ENCODE measurements at places on chromosomes 7 and 10.
A peak's percentile ranks its signal among the peaks of the same experiment; 100 is the strongest.

DNA sequence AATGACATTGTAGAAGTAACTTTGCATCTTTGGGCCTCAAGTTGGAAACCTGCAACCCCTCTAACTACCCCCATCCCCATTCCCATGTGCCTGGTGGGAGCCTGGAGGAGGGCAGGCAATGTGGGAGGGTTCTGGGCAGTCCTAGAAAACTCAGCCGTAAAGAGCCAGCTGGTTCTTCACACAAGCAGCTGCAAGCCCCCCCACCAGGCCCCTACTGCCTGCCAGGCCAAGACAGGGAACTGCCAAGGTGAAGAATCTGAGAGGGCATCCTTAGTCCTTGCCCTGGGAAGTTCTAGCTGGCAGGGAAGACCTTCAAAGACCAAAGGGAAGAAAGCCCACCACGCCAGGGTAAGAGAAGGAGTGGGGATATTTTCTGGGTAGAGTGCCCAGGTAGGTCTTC, 12.2 kb upstream of the INMT start:
- no peak for DNase-seq

DNA sequence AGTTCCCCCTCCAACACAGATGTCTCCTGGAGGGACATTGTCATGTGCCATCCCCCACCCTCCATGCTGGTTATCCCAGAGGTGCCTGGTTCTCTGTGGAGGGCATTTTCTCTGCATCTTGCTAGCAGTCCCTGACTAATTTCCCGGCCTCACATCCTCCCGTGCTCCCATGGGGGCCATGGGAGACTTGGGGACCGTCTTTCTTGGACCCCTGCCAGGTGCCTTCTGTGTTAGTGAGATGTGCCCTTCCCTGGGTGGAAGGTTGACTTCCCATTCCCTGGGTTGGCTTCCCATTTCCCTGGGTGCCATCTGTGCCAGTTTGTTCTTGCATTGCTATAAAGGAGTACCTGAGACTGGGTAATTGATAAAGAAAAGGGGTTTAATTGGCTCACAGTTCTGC, 22.5 kb upstream of the GNA12 start:
- no peak for DNase-seq

GRCh38 chr7:158985583-158985982, 129.2 kb downstream of the DYNC2I1 start:
- DNase-seq = no peak

GRCh38 chr10:96756111-96756903, 36.0 kb upstream of the PIK3AP1 start:
- no peak for DNase-seq

- DNase-seq = no peak
Observed at GRCh38 chr10:112960151-112960681, 10.2 kb downstream of the TCF7L2 start.

DNA sequence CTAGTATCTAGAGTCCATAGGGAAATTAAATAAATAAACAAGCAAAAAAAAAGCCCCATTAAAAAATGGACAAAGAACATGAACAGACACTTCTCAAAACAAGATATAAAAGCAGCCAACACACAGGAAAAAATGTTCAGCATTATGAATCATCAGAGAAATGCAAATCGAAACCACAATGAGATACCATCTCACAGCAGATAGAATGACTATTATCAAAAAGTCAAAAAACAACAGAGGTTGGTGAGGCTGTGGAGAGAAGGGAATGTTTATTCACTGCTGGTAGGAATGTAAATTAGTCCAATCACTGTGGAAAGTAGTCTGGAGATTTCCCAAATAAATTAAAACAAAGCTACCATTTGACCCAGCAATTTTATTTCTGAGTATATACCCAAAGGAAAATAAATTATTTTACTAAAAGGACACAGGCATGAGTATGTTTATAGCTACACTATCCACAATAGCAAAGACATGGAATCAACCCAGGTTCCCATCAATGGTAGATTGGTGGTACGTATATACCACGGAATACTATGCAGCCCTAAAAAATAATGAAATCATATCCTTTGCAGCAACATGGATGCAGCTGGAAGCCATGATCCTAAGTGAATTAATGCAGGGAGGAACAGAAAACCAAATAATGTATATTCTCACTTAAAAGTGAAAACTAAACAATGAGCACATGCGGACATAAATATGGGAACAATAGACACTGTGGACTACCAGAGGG, 366.5 kb upstream of the SEMA3C start:
- DNase-seq = no peak

DNA sequence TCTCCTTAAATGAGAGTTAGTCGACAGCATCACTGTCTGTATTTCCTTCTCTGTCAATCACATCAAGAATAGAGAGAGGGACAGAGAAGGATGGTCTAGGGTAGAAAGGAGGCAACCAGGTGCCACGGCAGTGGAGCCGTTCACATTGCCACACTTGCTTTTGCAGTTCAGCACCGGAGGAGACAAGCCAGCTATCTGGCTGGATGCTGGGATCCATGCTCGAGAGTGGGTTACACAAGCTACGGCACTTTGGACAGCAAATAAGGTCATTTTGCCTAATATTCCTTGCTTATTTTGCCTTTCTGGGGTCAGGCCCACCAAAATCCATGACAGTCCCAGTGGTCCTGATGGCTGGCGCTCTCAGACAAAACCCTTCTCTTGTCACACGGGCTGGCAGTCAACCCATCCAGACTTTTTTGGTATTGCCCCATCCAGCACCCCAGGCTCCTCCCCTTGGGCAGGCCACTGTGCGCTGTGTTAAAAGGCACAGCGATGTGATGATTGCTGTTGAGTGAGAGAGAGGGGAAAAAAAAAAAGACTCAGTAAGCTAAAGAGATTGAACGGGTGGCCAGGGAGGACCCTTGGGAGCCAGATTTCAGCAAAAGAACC, 8.4 kb downstream of the CPA2 start:
- DNase-seq = no peak

DNA sequence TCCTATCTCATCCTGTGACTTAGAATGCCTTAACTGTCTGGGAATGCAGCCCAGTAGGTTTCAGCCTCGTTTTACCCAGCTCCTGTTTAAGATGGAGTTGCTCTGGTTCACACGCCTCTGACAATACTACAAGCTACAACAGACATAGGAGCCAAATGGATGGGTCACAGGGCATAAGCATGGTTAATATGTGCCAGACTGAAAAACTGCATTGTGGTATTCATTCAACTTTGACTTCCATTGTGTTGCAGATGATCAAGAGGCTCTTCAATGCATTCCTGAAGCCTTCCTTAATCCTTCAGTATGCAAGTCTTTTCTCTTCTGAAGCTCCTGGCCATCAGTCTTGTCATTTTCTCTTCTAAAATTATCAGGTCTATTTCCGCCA, 20.3 kb upstream of the RNF32 start:
- DNase-seq = no peak

DNA sequence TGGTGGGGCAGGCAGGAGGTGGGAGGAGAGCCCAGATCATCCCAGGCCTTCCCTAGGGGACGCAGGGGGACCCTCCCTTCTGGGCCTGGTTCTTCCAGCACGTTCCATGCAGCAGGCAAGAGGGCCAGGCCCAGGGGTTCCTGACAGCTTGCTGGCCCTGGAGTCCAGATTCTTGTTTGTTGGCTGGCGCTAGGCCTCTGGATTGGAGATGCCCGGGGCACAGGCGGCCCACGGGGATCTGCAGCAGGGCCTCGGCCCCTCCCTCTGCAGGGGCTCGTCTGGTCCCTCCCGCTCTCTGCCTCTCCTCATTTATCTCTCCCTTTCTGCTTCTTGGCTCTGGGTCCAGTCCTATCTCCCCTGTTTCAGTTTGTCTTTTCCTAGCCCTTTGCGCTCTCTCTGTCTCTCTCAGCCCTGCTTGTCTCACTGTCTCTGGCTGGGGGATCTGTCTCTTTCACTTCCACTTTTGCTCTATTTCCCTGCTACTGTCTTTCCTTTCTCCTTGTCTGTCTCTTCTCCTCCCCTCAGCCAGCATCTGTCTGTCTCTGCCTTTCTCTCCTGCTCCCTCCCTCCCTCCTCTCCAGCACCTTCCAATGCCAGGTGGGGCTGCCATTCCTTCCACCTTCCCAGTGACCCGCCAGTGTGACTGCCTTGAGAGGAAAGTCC, 1.1 kb upstream of the AQP1 start:
- DNase-seq = no peak

DNA sequence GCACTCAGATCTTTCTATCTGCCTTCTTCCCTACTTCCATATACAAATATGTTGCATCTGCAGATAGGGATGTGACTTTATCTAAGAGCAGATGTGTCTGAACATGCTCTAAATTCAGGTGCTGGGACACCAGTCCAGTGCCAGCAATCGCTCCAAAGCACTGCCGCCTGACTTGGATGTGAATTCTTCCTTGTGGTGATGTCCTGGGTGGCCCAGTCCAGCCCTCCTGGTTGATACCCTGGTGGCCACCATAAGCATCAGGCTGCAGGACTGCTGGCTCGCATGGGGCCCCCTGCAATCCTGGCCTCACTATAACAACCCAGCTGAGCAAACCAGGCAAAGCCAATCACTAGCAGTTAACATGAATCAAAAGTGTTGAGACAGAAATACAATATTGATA, 149.2 kb upstream of the PDE1C start:
- no peak for DNase-seq

DNA sequence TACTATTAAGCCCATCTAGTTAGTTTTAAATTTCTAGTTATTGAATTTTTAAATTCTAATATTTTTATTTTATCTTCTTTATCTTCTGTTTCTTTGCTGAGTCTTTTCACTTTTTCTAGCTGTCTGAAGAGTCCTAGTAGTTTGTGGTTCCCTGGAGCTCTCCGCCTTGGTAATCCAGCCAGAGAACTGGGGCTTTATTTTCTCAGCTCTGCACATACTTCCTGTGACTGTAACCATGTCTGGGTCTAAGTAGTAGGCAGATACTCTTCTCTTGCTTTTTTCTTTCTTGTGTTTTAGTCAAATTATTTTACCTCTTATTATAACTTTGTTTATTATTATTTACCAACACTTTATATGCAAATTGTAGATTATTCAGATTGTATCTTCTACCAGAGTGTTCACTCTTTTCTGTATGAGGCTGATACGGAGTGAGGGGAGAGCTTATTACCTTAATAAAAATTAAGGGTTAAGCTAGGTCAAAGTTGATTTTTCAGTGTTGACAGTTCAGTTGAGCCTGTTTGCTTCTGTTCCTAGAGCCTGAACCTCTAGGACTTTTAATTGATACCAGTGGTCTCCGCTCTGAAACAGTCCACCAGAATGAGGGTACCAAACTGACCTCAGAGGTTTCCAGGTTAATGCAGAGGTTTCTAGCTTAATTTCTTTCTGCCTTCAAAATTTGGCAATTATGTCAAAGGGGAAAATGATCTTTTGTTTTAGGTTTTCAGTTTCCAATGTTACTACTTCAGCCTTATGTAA, 155.4 kb downstream of the ADK start:
- DNase-seq = no peak

DNA sequence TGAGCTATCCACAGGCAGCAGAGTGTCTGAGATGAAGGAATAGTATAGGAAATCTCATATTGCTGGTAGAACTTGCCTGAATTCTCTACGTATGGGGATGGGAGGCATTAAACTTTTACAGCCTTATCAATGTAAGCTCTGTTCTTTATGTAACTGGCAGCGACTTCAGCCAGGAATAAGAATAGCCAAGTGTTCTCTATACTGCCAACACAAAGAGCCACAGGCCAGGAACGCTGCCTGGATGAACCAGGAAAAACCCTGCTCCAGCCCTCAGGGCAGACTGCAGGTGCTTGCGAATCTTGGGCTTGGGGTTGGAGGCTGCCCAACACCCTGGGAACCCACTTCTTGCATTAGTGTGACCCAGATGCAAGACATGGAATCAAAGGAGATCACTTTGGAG, 6.1 kb upstream of the OLAH start:
- DNase-seq = no peak

DNA sequence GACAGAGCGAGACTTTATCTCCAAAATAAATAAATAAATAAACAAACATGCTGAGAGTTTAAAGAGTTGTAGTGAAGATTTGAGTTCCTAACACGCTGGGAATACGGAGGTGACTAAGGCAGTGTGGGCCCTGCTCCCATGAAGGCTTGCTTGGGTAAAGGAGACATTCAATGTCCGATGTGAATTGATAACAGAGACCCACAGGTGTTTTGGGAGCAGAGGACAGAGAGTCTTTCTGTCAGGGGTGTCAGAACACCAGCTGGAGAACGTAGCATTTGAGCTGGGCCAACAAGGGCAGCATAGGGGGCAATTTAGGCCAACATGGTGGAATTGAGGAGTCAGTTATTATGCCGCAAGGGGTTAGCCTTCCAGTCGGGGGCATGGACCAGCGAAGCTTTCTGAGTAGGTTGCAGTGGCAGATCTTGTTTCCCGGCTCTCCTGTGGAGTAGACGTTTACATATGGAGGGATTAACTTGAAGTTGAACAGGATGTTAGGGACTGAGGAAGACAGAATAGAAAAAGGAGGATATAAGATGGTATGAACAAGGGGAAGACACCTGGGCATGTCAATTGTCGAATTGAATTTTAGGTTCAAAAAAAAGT, 5.6 kb downstream of the PROSER2 start:
- DNase-seq = no peak

- no peak for DNase-seq
Observed at GRCh38 chr7:140584195-140584851, 56.3 kb downstream of the DENND2A start.

- DNase-seq = no peak
Observed at GRCh38 chr10:99435986-99436638, 5.7 kb upstream of the GOT1 start.

DNA sequence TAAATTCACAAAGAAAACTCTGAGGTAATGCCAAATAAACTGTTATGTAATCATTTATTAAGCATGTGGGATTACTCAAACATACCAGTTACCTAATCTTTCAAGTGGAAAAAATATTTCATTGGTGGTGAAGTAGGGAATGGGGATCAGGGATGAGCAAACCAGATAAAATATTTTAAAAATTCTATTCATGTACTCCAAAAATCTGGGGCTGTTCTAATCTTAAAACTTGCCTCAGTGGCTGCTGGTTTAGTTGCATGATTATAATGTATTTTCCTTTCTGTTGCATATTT, 19.5 kb downstream of the LMOD2 start:
- no peak for DNase-seq

DNA sequence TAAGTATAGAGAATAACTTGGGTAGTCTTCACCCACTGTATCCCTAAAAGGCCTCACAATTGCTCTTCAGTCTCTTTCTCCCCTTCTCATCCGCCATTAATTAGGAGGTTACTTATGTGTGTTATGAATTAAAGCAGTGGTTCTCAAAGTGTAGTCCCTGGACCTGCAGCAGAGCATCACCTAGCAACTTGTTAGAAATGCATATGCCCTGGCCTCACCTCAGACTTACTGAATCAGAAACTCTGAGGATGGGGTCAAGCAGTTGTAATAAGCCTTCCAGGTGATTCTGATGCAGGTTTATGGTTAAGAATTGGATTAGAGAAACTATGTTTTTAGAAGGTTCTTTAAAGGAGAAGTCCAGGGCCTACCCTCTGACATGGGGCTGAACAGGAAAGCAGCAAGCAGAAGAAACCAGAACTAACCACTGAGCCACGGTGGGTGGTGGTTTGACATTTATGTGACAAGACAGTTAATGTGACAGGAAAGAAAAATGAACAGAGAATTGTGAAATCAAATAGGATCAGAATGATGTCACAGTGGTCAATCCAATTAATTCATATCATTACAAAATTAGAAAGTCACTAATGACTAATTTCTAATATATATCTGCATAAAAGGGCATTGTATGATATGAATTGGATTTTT, 37.6 kb downstream of the ENTPD1 start:
- peak; percentile 6 for DNase-seq

- no peak for DNase-seq
Observed at GRCh38 chr10:44387853-44388251, 3.0 kb upstream of the CXCL12 start.

Measured in stimulated activated CD8-positive, alpha-beta memory T cell treated with anti-CD3 and anti-CD28 coated beads, Interleukin-7, amount 100 ng/mL, for 4 hours (primary cell).